NCI-H146 (cell line): ENCODE measurements at places on chromosomes 16 and 17.
A peak's percentile ranks its signal among the peaks of the same experiment; 100 is the strongest.

DNA sequence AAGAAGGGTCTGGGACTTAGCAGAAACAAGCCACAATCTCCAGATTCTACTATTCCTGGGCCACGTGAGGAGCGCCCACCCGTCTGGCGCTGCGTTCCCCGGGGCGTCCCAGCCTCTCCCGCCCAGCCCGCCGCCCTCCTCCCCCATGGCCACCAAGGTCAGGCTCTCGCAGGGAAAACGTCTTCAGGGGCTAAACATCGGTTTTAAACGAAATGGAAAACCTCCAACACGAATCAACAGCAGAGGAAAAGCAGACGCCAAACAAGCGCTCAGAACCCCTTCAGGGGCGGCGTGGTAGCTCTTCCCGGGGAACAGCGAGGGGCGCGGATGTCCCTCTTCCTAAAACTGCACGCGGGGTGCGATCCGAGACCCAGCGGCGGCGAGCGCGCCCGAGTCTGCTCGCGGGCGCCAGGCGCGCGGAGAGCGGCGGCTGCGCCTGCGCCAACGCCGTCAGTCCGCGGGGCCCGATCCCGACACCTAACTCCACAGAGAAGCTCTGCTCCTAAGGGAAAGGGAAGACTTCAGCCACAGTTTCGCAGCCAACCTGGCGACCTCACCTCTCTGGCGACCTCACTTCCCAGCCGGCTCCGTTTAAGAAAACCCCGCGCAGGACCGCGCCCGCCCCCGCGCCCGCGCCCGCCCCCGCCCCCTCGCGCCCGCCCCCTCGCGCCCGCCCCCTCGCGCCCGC lies 505 bp upstream of the COG1 start:
- peak; percentile 88 for DNase-seq

GRCh38 chr17:17564896-17565295 lies 26.6 kb downstream of the PEMT start:
- DNase-seq: no peak

GRCh38 chr16:4648917-4649316 lies 24.3 kb downstream of the MGRN1 start:
- DNase-seq: no peak

GRCh38 chr17:67635681-67636080 lies 82.1 kb upstream of the NOL11 start:
- no peak for DNase-seq

- DNase-seq: no peak
Observed at GRCh38 chr17:40106760-40107521, 6.6 kb upstream of the NR1D1 start.

- no peak for DNase-seq
Observed at GRCh38 chr17:61537264-61537771, 53.7 kb downstream of the NACA2 start.

DNA sequence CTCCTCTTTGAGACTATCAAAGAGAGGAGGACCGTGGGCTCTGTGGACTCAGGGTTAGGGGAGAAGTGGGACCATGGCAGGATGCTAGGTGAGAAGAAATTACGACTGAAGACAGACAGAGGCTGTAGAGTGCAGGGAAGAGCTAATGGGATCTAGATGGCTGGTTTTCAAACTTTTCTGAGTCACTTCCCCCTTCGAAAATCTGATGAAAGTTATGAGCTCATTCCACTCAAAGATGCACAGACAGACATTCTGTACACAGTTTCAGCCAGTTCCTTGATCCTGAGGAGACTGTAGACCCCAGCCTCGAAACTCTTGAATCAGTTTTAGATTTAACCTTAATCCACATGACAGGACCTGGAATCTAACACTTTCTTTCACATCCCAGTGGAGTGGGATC lies 40.7 kb downstream of the RGS9 start:
- no peak for DNase-seq

DNA sequence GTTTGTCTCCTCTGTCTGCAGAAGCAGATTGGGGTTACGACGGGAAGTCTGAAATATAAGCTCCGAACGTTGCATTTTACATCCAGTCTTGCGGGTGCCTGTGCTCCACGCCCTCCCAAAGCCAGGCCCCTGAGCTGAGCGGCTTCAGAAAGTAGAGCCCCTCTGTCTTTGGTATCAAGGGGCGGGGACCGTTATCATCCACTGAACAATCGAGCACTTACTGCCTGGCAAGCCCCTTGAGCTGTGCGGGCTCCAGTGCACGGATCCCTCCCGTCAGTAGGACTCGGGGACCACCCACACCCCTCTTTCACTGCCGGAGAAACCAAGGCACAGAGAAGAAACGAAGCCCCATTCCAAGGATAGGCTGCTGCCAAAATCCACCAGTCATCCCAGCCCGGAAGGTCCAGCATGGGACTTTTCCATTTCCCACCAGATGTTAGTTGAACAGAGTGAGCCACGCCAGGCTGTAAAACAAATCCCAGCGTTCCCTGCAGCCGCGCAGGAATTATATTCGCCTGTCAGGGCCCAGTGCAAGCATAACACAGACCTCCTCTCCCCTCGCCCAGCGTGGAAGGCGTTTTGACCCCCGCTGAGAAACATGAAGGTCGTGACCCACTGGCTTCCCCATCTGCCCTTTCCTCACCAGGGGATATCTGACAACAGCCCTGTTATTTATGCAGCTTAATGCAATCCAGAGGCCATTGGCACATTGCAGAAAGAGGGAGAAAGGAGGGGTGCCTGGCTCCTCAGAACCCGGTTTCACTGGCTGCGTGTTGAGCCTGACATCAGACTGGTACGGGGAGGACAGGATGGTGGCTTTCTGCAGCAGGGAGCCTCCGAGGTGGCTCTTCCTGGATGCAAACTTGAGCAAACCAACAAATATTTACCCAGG lies 212.2 kb upstream of the FOXF1 start:
- no peak for DNase-seq

GRCh38 chr17:77320485-77321256 lies 179.9 kb downstream of the SEC14L1 start:
- no peak for DNase-seq

DNA sequence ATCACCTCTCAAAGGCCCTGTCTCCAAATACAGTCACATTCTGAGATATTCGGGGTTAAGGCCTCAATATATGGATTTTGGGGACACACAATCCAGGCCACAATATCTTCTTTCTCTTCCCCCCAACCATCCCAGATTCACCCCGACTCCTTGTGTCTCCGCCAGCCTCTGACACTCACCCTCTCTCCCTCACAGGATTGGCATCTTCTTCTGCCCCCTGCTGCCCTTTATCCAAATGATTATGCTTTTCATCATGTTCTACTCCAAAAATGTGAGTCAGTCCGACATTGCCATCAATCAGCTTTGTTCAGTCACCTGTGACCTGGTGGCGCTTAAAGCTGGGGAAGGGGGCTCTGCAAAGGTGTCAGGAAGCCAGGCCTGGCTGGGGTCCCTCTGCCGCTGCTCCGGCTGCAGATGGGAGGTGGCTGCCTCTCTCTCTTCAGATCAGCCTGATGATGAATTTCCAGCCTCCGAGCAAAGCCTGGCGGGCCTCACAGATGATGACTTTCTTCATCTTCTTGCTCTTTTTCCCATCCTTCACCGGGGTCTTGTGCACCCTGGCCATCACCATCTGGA lies 35.1 kb downstream of the GDE1 start:
- DNase-seq: peak; percentile 9

DNA sequence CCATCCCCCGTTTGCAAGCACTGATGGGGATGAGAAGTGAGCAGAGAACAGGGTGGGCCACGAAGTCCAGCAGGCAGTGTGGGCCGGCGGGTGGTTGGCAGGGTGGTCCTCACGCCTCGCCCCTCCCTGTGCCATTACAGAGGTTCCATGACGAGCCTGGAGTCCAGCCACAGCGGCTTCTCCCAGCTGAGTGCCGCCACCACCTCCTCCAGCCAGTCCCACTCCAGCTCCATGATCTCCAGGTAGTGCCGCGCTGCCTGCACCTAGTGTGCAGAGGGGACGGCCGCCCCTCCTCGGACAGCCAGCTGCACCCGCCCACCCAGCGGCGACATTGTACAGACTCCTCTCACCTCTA lies 73.0 kb downstream of the SEC14L1 start:
- no peak for DNase-seq

- no peak for DNase-seq
Observed at GRCh38 chr16:88831838-88832237, 20.1 kb upstream of the APRT start.

DNA sequence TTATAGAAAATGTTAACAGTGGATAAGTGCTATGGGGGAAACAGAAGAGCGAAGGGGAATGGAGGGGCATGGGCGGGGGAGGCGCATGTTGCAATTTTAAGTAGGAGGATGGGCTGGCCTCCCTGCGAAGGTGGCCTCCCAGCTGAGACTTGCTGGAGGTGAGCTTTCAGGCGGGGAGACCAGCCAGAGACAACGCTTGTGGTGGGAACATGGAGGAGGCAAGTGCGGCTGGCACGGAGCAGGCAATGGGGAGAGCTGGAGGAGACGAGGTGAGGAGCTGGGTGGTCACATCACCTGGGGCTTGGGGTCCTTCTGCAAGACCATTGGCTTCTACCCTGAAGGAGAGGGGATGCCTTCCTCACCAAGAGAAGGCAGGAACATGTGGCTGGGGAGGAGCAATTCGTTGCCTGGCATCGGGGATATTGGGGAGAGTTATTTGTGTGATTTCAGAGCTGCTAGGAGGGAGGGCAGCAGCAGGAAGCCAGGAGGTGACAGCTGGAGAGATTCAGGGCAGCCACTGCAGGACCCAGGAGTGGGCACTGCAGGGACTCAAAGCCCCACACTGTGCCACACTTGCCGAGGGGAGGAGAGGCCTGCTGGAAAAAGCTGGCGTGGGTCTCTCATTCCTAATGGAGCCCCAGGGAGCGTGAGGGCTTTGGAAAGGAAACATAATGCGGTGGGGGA lies 34.4 kb downstream of the PMFBP1 start:
- DNase-seq: peak; percentile 11

DNA sequence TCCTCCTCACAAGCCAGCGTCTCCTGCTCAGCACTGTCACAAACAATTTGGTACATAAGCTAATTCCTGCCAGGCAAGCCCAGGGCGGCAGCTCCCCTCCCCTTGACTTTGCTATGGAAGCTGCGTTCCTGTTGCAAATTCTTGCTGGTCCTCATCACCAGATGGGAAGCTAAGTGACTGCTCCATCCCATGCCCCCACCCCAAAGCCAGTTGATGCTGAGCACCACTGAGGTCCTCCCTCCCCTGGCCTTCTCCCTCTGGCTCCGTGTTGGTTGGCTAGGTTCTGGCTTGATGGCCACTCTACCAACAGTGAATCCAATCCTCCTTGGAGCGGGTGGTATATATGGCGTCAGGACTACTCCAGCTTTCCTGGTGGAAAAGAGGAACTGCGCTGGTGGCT lies 34.4 kb downstream of the PIPOX start:
- DNase-seq: no peak

DNA sequence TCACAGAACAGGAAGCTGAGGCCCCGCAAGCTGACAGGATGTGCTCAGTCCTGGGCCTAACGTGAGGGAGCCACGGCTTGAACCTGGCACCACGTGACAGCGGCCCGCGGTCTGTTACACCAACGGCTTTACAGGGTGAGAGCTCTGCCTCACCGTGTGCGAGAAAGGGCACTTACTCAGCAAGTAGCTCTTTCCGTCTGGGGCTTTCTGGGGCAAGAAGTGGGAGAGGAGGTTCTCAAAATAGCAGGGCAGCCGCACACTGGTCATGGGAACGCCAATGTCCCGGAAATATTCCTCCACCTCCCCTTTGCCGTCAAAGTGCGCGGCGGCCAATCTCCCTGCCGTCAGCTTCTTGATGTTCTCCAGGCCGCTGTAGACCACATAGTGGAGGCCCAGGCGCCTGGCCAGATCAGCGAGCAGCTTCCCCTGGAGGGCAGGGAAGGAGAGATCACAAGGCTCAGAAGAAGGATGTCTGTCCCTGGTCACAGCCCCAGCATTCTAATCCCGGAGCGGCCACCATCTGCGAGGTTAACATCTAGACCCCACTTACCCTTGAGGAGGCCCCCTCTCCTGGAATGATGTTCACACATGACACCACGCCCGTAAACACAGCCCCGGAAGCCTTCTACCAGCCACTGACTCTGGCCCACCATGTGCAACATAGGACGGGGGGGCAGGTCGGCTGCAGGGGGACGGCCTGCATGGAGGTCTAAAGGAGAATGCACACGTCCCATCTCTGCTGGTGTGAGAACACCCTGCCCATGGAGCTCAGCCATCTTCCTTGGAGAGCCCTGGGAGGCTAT lies 8.2 kb downstream of the NMRAL1 start:
- DNase-seq: no peak

DNA sequence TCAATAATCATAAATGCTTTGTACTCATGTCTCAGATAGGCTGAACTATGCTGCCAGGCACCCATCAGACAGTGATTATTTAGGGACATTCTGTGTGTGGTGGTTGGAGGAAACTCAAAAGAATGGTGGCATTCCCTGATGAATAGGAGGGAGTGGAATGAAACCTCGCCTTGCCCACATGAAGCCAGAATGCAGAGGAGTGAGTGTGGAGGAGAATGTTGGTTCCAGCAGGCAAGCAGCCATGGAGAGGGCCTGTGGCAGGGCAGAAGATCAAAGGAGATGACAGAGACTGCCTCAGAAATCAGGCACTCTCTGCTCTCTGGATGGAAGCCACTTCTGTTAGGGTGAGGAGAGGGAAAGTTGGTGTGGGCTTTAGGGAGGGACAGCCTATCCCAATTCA lies 22.5 kb downstream of the KCTD19 start:
- no peak for DNase-seq

DNA sequence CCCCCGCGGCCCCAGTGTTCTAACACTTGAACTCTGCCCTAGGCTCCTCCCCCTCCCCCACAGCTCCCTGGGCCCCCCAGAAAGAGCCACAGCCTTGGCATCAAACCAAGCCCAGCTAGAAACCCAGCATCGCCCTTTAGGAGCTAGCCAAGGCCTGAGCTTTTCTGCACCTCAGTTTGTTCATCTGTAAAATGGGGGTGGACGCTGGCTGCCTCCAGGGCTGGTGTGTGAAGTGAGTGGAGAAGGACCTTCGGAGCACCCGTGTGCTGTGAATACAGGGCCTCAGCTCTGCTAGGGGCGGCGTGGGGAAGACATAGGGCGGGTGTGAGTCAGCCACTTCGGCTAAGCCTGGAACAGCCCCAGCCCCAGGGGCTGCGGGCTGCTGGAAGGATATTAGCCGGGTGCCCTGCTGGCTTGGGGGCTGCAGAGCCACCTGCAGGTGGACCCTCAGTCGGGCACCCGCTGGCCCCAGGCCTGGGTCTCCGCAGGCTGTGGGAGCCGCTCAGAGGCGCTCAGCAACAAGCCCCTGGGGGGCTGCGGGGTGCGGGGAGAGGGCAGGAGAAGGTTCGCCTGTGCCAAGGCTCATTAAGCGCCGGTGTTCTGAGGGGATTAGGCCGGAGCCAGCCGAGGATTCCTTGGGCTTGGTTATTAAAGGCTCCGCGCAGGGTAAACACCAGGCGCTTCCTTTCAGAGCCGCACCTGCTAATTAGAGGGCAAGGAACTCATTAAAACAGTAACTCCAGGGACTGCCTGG lies 217.0 kb upstream of the CIBAR2 start:
- peak; percentile 88 for DNase-seq

DNA sequence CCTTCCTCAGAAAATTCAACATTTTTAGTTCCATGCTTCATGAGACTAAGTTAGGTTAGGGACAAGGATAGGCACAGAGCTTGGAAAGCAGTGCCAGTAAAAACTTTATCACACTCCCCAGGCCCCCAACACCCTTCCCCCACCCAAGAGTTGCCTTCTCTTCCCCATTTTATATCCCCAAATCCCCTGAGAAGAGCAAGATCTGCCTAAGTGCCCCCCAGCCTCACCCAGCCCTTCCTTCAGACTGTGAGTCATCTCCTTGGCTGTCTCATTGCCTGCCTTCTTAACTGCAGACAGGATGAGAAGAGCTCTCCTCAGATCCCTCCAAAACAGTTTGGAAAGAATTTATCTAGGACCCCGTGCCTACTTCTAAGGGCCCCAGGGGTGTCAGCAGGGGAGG lies 55.8 kb downstream of the NEUROD2 start:
- no peak for DNase-seq
